ENCODE measurements at places on chromosomes 13 and 19.

- no peak for DNase-seq
Observed at GRCh38 chr13:99320693-99321481, 13.7 kb upstream of the GPR183 start.

DNA sequence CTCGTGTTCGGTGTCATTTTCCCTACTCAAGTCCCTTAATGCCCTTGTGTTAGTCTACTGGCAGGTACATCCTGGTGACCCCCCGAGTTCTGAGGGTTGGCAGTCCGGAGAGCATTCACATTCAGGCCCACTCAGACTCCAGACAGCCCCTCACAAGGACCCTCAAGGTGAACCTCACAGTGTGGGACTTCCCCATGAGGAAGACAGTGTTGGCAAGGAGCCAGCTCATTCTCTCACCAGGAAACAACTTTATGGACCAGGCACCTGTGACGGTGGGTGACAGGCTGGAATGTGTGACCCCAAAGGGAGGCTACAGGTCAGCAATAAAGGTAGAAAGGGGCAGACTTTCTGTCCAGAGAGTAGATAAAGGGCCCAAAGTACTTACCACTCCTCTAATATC lies 24.5 kb downstream of the RDH8 start:
- no peak for DNase-seq

DNA sequence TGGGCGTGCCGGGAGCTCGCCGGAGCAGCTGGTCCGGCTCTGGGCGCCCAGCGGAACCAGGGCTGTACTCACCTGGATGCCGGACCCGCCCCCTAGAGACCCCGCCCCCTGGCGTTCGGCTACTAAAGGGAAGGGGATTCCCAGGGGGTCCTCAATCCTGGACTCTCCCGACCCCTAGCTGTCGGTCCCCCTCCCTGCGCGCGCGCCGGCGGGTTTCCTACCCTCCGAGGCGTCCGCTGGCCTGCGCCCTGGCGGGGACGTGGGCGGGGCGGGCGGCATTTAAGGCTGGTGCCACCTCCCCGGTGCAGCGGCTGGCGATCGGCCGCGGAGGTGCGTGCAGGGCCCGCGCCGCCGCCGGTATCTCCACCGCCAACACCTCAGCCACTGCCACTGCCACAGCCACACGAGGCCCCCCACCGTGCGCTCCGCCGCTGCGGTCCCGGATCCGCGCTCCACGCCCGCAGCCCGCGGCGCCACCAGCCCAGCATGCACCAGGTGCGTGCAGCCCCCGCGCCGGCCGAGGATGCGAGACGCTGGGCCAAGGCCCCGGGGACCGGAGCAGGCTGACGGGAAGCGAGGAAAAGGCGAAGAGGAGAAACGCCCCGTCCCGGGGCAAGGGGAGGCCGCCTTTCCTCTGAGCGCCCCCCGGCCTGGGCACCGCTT lies at the start of gene ATP12A:
Gene ATP12A, plus strand, starts transcription at position 151 of the 663 bp plus-strand sequence. Its CDS starts 336 bp downstream, at position 487.
- DNase-seq: peak; percentile 76

GRCh38 chr19:16618248-16618647 lies 9.8 kb downstream of the MED26 start:
- no peak for DNase-seq

DNA sequence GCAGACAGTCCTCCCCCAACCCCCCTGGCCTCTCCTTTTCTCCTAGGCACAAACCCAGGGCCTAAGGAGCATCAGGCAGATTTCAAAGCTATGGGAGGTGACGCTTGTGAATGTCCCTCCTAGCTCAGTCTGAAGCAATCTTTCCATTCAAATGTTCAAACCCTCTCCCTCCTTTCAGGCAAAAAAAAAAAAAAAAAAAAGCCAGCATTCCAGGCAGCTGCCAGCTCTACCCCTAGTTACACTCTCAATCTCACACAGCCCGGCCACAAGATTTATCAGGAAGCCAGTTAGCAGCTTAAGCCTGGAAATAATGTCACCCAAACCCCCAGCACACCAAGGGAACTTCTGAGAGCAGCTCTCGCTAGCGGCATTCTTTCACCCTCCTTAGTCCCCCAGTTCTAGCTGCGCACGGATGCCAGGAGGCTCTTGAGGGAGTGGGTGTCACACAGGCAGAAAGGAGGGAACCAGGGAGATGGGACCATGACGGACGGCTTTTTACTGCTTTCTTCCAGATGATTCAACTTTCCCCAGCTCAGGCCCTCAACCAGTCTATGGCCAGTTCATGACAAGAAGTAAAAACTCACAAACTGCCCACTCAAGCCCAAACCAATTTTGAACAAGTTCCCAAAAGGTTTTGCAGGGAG lies 6.3 kb downstream of the SH3GL1 start:
- DNase-seq: no peak

- no peak for DNase-seq
Observed at GRCh38 chr13:23655321-23655720, 85.1 kb downstream of the TNFRSF19 start.

DNA sequence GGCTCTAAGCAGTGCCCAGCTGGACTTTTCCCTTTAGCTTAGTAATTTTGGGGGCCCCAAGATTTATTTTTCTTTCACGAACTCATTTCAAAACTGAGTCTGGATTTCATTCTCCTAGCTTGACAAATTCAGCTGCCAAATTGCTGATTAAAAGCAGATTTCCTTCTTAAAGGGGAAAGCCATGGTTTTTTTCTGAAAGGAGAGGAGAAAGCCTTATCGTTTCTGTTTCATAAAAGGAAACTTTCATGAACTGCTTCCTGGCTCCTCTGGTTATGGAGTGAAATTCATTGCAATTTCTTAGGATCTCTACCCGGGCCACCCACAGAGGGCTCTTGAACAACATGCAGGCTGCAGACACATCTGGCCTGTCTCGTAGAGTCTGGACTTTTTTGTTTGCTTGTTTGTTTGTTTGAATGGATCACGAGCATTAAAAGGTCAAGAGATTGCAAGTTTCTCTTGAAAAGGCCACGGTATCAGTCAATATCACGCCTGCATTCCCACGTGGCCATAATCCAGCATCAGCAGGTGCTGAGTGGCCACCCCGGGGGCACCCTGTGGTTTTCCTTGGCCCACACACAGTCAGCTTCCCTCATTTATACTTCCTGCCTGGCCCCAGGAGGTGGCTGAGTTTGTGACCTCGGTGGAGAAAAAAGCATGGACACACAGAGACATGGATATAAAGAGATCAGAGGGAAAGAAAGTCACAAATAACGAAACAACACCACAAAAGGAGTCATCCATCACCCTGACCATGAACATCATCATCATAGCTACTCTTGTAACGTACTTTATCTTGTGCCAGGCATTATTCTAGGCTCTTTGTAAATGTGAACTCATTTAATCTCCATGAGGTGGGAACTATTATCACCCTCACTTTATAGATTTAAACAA lies 10.5 kb upstream of the KLK4 start:
- no peak for DNase-seq

DNA sequence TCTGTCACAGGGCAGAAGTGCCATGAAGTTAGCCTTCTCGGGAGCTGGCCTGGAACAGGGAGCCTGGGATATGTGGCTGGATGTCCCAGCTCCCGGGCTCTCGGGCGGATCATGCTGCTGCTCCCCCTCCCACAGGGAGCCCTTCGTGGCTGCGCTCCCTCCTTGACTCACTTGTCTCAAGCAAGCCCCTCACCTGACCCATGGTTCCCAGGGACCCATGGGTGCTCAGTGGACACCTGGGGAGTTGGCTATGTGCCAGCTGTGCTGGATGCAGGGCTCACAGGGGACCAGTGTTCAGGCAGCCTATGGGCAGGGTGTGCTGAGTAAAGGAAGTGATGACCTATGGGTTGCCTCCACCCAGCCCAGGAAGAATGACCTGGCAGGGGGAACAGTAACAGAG lies 213.1 kb upstream of the SGCG start:
- no peak for DNase-seq

DNA sequence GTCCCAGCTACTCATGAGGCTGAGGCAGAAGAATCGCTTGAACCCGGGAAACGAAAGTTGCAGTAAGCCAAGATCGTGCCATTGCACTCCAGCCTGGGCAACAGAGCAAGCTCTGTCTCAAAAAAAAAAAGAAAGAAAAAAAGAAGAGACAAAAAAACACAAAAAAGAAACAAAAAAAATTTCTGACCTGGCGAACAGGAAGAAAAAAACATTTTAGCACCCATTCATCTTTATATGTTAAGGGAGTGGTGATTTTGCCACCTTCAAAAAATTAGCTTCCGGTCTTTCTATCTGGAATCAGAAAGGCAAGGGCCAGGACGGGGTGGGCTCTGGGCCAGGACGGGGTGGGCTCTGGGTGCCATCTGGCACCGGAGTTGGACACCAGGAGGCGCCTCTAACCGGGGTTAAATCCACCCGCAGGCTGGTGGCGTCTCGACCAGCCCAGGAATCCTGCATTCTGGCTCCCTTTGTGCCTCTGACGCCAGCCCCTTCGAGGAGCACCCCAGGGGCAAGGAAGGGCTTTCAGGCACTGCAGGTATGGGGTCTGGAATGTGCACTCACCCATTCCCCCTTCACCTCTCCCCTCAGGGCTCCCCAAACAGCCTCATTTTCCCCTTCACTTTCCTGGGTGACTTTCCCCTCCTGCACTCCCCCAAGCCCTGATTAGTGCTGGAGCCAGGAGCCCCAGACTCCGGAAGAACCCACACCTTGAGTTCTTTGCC lies 10.4 kb upstream of the ZSWIM4 start:
- peak; percentile 65 for DNase-seq

GRCh38 chr19:16374436-16374835 lies 49.8 kb downstream of the KLF2 start:
- DNase-seq: peak; percentile 41

DNA sequence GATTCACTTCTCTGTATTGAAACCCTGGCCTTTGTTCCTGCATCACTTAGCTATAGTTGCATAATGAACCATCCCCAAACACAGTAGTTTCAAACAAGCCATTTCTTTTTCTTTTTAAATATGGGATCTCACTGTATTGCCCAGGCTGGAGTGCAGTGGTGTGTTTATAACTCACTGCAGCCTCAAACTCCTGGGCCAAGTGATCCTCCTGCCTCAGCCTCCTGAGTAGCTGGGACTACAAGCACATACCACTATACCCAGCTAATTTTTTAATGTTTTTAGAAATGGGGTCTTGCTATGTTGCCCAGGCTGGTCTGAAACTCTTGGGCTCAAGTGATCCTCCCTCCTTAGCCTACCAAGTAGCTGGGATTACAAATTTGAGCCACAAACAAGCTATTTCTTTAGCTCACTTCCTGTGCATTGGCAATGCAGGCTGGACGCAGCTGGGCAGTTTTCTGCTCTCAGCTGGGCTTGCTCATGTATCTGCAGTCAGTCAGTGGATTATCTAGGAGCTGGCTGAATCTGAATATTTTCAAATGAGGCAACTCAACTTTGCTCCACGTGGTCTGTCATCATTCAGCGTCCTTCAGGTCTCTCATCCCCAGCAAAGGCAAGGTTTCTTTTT lies 49.5 kb upstream of the SIN3B start:
- DNase-seq: no peak
